ENCODE measurements at places on chromosomes 1 and 21.

DNA sequence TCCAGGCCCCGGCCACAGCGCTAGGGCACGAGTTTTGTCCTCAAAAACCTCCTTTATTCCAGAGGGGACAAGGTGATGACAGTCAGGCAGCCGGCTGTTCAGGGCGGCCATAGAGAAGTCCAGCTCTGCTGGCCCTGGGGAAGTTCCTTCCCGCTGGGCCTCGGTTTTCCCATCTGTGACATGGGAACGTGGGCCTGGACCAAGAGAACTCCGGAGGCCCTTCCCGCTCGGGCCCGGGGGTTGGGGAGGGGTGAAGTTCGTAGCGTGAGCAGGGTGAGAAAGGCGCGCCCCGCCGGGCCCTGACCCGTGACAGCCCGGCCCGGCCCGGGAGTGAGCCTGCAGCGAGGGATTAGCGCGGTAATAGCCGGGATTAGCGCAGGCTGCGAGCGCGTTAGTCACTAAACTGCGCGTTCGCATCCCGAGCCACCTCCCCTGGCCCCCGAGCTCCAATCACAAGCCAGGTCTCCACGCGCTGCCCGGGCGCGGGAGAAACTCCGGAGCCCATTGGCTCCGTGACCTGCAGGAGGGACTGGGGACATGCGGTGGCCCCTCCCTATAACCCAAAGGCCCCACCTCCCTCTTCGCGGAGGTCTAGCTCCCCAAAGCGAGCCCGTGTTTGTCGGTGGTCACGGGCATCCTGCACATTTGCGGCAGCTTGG is 29.8 kb upstream of the PADI2 start:
- no peak for DNase-seq

DNA sequence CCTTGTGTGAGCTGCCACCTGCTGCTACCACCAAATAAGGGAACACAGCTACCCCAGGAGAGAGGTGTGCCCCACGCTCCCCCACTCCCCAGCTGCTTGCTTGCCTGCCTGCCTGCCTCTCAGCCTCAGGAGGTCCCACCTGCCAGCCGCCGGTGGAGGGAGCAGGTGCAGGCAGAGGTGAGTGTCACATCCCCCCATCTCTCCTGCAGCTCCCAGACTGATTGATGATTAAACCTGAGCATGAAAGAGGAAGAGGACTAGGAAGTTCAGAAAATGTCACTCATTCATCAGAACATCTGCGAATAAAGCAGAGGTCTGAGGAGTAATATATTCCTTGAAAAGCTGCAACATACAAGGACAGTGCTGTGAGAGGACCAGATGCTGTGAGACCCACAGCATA is 58.6 kb upstream of the HIVEP3 start:
- DNase-seq, result no peak

- DNase-seq, result no peak
Observed at GRCh38 chr1:111052246-111052645, 87.6 kb downstream of the DRAM2 start.

- DNase-seq, result no peak
Observed at GRCh38 chr1:39788426-39788757, 273 bp downstream of the BMP8B start.

- DNase-seq, result no peak
Observed at GRCh38 chr1:221343136-221343535, 398.8 kb downstream of the DUSP10 start.

DNA sequence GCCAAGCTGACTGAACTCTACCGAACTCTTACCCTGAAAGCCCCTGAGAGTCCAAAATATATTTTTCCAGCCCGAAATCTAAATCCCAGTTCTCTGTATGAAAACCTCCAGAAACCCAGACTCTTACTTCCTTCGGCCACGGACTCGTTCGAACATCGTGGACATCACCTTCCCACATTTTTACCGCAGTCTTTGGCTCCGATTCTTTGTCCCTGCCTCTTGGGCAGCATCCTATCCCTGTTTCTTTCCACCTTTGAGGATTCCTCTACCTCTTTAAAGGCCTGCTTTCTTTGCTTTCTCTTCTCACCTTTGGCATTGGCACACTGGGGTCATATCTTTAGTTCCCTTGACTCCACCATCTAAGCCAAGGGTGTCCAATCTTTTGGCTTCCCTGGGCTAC is 932 bp upstream of the USP24 start:
- DNase-seq, result no peak

DNA sequence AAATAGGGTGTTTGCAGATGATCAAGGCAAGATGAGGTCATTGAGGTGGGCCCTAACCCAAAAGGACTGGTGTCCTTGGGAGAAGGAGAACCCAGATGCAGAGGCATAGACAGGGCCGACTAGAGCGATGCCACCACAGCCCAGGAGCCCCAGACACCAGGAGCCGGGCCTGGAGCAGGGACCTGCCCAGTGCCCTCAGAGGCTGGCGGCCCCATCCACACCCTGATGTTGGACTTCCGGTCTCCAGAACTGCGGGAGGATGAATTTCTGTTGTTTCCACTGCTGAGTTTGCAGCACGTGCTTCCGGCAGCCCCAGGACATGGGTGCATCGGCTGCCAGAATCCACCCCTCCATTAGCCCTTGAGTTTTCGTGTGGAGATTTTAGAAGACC is 7.2 kb upstream of the ACTRT2 start:
- no peak for DNase-seq

GRCh38 chr1:30872948-30873263 is 35.7 kb downstream of the SDC3 start:
- DNase-seq, result no peak

GRCh38 chr1:184181044-184181443 is 129.5 kb downstream of the TSEN15 start:
- DNase-seq, result no peak

- no peak for DNase-seq
Observed at GRCh38 chr1:156937883-156938282, 17.5 kb downstream of the LRRC71 start.

DNA sequence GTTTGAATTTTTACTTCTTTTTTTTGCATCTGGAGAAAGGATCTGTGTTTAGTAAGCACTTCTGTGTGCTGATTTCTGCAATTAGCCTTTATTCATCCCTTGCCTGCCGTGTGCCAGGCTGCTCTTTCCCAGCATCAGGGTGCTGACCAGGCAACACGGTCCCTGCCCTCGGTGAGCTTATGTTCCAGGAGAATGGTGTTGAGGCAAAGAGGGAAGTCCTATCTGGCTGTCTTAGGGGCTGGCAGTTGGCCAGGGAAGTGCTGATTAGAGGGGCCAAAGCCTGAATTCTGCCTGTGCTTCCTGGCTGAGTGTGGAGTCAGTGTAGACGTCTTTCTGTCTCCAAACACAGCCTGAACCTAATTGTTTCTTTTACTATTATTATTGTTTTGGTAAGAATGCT is 187.1 kb downstream of the CAMTA1 start:
- no peak for DNase-seq

DNA sequence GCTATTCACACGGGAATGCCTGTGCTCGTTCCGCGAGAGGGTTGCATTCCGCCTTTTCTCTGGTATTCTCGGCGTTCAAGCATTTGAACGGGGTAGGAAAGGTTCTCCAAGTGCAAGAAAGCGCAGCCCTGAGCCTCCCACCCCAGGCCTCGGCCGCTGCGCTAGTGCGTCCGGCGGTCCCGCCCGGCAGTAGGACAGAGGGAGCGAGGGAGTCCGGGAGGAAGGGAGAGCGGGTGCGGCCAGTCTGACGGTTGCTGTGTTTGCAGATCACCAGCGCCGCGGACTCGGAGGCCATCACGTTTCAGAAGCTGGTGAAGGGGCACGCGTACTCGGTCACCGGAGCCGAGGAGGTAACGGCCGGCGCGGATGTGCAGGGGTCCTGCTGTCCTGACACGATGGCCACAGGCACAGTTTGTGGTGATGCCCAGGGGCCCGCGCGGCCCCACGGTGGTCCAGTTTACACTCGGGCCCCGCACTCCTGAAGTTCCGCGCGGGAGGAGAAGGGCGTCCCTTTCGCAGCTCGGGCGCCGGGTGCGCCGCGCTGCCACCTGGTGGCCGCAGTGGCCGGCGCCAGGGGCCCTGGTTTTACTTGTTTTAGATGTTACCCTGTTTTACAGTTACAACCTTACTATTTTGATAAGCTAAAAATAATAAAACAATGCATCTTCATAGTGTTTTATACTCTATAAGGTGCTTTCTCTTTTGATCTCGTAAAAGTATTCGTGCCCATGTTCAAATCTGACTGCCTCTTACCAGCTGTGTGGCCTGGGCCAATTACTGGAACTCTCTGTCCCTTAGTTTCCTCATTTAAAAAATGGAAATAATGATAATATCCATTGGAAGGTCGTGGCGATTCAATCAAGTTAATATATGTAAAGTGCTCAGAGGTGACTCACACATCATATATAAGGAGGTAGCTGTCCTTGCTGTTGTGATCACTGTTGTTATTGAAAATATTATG is 36.7 kb downstream of the CAPN2 start:
- no peak for DNase-seq

GRCh38 chr1:159184201-159184600 is 12.8 kb downstream of the CADM3 start:
- no peak for DNase-seq

DNA sequence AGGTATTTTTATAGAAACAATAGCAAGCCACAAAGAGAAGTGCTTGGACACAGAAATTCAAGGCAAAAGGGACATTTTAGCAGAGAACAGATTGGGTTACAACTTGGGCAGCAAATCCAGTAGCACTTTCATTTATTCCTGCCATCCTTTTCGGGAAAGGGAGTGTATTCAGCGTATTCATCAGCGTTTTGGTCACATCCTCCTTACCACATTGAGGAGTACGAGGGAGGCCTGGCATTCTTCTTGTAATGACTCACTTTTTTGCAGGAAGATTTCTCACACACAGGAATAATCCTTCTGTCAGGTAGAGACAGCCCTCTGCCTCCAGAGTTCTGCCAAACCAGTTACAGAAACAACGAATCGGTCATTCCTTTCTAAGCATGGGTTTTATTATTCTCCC is 18.1 kb upstream of the FAM78B start:
- no peak for DNase-seq

- no peak for DNase-seq
Observed at GRCh38 chr1:207825409-207825695, 73.5 kb downstream of the CD46 start.

GRCh38 chr1:229643996-229644745 is 18.1 kb downstream of the URB2 start:
- DNase-seq, result no peak

GRCh38 chr21:45012662-45013259 is 61.6 kb upstream of the ADARB1 start:
- no peak for DNase-seq

- DNase-seq, result peak; percentile 74
Observed at GRCh38 chr1:33470495-33471012, 1.9 kb upstream of the ZSCAN20 start.

DNA sequence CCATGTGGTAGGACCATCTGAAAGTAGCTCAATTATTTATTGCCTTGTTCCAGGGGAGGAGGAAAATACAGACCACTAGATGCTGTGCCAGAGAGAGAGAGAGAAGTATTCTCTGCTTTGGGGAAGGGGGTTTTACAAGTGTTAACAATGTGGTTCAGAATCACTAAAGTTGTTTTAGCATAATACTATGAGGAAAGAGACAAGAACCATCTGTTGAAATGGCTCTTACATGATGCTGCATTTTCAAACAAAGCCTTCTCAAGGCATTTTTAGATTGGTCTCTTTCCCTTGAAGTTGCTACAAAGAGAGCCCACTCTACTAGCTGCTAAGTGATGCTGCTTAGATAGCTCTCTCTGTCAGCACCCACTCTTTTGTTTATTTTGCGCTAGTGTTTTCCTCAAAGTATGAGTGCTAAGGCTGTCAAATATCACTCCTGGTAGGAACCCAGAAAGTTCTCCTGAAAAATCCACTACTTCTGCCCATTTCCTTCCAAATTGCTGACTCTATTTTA is 255.1 kb downstream of the NFIA start:
- DNase-seq, result no peak

DNA sequence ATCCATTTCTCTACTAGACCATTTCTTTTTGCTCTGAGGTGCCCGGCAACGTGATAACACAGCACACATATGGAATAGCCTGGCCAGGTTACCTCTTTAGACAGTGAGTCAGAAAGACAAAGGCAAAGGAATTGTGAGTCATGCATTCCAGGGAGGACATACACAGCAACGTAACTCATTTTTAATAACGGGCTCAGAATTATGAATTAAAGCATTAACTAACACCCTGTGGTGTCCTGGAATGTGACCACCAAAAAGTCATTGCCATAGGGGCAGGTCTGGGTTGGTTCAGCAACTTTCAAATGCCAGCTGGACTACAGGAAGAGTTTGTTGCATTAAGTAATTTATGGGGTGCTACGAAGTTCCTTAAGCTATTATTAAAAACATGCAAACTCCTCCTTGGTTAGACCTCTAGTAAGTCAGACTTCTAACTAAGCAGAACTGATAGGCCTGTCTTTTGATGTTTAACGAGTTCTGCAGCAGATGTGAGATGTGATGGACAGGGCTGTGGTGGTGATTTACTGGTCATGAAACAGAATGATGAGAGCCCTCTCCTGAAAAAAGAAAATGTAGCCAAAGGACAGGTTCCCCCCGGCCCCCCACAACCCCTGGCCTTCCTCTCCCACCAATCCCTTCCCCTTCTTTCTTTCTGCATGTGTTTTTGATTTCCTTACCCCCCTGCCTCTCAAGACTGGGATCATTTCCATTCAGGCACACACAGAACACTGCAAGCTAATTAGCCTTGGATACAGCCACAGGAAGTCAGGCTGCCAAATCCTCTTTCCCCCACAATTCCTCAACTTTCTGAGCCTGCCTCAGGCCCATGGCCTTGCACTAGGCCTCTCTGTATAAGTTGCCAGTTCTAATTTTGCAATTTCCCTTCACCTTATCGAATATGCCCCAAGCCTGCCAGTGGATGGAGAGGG is 88.9 kb upstream of the HAO2 start:
- DNase-seq, result peak; percentile 77

GRCh38 chr1:80066060-80066459 is 1059.5 kb upstream of the ADGRL4 start:
- DNase-seq, result no peak

- no peak for DNase-seq
Observed at GRCh38 chr1:53342735-53343470, 15.0 kb upstream of the LRP8 start.

GRCh38 chr1:177786176-177786745 is 183.6 kb downstream of the SEC16B start:
- no peak for DNase-seq

- no peak for DNase-seq
Observed at GRCh38 chr1:2977886-2978611, 43.2 kb upstream of the ACTRT2 start.

DNA sequence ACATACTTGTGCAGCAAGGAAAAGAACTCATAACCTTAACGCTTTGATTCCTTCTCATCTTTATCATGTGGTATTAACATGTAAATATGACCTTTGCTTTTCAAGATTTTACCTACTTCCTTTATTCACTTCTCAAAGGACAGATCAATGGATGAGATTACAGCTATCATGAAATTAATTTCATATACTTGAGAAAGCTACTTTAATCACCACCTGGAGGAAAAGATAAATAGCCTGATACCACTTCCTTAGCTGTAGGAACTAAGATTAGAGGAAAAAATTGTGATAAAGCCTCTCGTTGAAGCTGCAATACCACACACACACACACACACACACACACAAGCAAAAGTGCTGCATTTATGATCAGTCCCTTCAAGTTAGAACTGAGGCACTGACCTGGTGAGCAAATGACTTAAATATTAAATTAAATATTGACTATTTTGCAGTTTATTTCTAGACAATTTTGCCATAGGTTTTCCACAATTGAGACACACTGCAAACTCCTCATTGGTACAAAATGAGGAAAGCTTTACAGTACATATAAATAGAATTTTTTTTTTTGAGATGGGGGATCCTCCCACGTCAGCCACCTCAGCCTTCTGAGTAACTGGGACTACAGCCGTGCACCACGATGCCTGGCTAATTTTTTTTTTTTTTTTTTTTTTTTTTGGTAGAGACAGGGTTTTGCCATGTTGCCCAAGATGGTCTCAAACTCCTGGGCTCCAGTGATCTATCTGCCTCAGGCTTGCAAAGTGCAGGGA is 27.2 kb upstream of the DMRTB1 start:
- DNase-seq, result no peak

- DNase-seq, result no peak
Observed at GRCh38 chr1:232422898-232423297, 207.0 kb downstream of the SIPA1L2 start.
